Kidney epithelial cell (primary cell): ENCODE measurements at places on chromosomes 2 and 18.

- no peak for DNase-seq
These were observed 270.0 kb upstream of the FN1 start for GRCh38 chr2:215705771-215706361.

DNA sequence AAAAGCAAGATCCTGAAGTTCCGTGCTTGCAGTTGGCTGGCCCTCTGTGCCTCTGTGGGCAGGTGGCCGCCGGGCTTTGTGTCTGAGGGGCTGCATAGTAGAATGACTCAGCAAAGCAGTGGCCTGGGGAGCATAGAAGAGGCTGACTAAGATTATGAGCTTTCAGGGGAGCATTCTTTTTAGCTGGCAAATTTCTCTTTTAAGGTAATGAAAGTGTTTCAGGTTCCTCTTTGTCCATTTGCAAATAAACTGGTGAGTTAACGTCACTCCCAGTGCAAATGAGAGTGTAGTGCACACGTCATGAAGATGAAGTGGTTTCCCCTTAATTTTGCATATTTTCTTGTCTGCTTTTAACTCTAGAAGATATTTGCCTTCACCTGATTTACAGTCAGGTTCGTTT is 98.6 kb downstream of the BCL2L11 start:
- DNase-seq, result no peak

DNA sequence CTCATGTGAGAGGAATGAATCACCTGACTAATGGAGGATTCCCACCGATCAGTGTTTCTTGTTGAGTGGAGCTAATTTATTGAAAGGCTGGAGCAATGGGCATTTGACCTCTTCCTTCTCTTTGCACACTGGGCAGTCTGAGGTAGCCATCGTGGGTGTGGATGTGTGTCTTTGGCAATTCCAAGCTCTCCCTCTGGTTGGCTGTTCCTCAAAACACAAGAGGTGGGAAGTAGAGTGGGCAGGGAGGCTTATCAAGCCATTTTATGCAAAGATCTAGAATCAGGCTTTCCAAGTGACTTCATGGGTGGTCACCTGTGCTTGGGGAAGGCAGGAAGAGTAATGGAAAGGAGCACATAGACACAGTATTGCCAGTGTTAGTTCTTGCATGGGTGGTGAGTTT is 154.8 kb downstream of the INSIG2 start:
- no peak for DNase-seq

- no peak for DNase-seq
These were observed 138.7 kb upstream of the BOD1L2 start for GRCh38 chr18:57008001-57008686.
